ENCODE measurements at places on chromosomes 11 and 22.
A peak's percentile ranks its signal among the peaks of the same experiment; 100 is the strongest.

- no peak for DNase-seq
Measured at GRCh38 chr22:41458161-41458728, 10.2 kb downstream of the PHF5A start.

GRCh38 chr11:97506076-97506759 lies 1116.4 kb downstream of the JRKL start:
- DNase-seq, result peak; percentile 19

DNA sequence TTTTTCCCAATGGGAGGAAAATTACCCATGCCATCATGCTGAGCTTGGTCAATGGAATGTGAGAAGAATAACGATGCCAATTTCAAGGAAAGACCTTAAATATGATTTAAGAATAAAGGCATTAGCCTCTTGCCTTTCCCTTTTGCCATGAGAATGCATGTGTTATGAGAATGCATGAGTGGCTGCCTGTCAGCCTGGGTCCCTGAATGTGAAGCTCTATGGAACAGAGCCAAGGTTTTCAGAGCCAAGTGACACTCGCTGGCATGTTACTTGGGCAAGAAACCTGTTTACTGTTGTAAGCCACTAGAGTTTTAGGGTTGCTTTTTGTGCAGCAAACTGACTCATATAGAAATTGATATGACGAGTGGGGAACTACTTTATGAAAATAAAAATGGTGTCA lies 75.7 kb downstream of the JRKL start:
- no peak for DNase-seq

- DNase-seq, result no peak
Measured at GRCh38 chr11:70595016-70595415, 196.7 kb downstream of the CTTN start.

GRCh38 chr22:32985899-32986765 lies 72.0 kb downstream of the SYN3 start:
- peak; percentile 87 for DNase-seq

DNA sequence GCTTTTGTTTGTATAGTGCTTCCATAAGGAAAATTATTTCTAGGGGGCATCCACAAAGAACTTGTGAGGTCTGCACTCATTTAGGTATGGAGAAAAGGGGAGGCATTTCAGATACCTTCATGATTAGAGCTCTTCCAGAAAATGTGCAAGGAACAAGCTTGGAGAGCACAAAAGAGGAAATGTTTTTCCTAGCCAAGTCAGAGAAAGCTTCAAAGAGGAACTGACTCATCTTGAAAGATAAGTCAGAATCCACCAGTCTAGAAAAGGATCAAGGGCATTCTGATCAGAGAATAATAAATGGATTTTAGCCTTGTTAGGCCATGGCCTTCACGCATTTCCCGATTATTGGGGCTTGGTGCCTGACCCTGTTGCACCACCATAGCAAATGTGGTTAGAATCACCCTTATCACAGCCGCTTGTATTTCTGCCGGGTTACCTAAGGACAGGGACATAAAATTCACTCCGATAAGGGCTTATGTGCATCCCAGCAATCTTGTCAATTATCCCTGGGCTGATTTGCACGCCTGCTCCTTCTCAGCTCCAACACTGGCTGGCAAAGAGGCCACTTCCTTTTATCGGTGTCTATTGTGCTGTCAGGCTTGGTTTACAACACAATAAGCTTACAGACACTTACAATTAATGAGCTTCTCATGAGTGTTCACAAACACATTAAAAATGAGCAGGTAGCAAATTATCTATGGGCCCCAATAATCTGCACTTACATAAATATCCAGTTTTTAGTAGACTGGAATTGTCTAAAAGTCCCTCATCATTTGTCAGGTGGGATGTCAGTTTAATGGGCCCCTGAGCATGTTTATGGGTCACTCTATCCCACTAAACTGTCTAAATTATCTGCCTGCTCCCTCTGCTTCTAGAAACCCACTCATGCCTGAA lies 613.5 kb downstream of the SOX6 start:
- DNase-seq, result peak; percentile 13

DNA sequence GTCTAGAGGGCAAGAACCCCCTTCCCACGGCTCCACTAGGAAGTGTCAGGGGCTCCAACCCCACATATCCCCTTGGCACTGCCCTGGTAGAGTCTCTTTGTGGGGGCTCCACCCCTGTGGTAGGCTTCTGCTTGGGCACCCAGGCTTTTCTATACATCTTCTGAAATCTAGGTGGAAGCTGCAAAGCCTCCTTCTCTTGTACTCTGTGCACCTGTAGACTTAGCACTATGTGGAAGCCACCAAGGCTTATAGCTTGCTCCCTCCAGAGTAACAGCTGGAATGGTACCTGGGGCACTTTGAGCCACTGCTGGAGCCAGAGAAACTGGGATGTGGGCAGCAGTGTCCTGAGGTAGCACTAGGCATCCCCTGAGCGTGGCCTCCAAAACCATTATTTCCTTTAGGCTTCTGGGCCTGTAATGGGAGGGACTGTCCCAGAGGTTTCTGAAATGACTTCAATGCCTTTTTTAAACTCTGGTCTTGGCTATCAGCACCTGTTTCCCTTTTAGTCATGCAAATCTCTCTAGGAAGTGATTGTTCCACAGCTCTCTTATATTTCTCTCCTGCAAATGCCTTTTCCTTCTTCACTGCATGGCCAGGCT lies 68.4 kb downstream of the TRAF6 start:
- no peak for DNase-seq

DNA sequence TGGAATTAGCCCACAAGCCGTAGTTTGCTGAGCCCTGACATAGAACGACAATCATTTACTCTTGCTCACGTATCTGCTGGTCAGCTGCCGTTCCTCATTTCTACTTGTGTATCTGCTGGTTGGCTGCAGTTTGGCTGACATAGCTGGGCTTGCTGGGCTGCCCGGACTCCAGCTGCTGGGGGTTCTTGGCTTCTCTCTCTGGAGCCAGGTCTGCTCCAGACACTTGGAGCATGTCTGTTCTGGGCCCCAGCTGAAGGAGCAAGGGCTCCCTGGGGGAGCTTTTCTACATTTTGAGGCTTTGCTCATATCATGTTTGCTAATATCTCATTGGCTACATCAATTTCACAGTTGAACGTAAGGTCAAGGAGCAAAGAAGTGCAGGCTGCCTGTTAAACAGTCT lies 47.3 kb downstream of the PRDM11 start:
- peak; percentile 52 for DNase-seq

- DNase-seq, result no peak
Measured at GRCh38 chr11:1008001-1008802, 28.3 kb downstream of the MUC6 start.

Measured in cardiac fibroblast (primary cell).